ENCODE measurements at places on chromosomes 2 and 18.

DNA sequence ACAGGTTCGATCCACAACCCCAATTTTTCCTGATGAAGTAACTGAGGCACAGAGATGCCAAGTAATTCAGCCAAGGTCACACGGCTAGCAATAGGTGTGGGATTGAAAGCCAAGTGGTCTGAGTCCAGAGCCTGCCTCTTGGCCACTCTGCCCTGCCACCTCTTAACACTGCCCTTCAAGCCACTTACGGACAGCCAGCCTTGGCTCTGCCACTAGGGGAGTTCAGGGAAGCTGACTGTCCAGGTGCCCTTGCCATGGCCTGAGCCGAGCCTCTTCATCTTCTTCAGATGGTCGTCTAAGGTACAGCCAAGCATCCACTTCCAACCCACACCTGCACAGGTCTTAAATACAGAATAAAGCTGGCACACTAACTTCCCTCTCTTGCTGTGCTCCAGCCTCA is 99.3 kb upstream of the GPR45 start:
- DNase-seq, result no peak

GRCh38 chr2:44974064-44974715 is 32.7 kb downstream of the SIX3 start:
- peak; percentile 68 for DNase-seq

DNA sequence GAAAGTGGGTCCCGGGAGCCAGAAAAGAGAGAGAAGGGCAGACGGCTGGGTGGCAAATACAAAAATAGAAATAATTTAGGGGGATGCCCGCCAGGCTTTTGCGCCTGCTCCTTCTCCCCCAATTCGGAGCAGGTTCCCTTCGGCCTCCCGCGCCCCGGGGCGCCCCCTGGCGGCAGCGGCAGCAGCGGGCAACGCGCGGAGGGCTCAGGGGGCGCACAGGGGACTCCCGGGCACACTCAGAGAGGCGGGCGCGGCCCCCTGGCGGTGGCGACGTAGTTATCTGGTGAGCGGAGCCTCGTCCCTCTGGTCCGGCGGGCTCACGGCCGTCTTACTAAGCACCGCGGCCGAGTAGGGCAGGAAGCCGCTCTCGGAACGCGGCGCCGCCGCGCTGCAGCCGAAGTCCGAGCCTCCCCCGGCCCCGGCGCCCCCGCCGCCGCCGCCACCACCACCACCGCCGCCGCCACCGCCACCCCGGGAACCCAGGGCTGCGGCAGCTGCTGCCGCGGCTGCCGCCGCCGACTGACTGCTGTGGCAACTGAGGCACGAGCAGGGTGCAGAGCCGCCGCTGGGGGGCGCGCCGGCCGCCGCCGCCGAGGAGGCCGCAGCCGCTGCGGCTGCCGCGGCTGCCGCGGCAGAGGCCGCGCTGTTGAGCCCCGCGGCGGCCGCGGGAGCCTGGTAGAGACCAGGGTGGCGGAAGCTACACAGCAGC is 3.8 kb downstream of the EVX2 start:
- DNase-seq, result peak; percentile 62

DNA sequence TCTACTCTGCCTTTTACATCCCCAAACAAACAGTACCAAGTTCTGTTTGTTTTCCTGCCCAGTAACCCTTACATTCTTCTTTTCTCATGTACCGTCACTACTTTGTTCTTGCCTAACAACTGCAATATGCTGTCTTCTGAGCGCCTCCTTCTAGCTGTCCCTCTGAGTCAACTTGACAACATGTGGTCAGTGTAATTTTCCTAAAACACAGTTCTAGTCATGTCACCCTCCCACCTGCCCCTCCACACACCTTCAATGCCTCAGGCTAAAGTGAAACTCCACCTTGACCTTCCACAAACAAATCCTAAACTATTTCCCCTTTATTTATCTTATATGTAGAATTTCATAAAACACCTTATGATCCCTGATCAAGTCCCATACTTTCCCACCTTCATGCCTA is 124.6 kb upstream of the CD302 start:
- no peak for DNase-seq

- DNase-seq, result no peak
These were observed 77.1 kb upstream of the SEC11C start for GRCh38 chr18:59062643-59063006.

- DNase-seq, result no peak
These were observed 131.4 kb upstream of the DNMT3A start for GRCh38 chr2:25473131-25473530.

DNA sequence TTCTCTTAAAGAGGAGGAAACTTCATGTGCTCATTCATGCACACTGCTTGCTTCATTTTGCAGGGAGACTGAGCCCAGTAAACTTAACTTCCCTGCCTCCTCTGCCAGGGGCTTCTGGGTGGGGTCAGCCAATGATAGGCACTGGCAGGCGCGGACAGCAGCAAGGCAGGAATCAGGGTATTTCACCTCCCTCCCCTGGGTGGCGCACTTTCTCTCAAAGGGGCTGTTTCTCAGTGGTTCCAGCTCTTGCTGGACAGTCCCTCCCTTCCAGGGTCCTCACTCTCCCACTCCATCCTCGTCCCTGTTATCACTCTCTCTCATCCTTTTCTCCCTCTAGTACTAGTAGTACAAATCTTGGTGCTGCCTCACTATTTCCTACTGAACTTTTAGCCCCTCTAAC is 320.5 kb upstream of the ZNF521 start:
- no peak for DNase-seq

GRCh38 chr18:31688606-31689005 is 4.2 kb upstream of the B4GALT6 start:
- no peak for DNase-seq

DNA sequence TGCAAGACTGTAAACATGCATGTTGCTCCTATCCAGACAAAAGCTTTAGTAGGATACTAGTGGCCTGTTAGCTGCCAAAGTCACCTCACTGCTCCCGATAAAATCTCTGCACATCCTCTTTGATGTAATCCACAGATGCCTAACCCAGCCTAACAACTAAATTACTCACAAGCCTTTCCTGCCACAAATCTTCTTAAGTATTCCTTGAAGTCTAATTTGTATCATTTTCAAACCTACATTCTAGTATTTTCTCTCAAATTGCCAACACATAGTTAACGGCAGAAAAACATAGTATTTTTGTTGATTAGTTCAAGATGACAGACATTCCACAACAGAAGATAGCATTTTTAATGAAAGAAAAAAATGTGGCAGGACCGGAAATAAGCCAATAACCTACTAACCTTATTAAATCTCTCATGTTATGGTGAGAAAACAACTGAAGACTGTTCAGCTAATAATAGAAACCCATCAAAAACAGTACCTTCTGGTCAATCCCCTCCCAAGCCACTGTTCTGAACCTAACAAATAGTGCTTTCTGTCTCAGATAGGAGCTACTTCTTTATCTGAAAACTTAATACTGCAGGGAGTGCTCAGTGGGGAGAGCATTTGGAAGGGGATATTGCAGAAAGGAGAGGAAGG is at the start of gene MPP4:
Gene MPP4 (minus strand): TSS at position 57 of the 639 bp plus-strand sequence. CDS start 4,690 bp downstream, outside the sequence.
- DNase-seq, result peak; percentile 85

DNA sequence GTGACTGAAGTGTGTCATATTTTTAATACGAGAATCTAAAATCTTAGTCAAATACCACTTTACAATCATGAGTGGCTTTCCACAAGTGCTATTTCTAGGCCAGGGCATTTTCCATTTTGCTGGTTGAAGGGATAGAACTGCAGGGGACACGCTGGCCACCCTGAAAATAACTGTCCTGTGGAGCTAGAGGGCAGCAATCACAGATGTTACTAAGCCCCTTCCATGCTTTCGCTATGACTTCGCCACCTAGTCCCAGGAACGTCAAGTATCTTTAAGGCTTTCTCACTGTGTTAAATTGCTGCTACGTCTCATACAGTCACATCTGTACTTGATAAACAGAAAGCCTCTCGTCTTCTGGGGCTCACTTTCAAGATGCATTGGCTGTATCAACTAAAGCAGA is 171.8 kb downstream of the CDH2 start:
- no peak for DNase-seq

DNA sequence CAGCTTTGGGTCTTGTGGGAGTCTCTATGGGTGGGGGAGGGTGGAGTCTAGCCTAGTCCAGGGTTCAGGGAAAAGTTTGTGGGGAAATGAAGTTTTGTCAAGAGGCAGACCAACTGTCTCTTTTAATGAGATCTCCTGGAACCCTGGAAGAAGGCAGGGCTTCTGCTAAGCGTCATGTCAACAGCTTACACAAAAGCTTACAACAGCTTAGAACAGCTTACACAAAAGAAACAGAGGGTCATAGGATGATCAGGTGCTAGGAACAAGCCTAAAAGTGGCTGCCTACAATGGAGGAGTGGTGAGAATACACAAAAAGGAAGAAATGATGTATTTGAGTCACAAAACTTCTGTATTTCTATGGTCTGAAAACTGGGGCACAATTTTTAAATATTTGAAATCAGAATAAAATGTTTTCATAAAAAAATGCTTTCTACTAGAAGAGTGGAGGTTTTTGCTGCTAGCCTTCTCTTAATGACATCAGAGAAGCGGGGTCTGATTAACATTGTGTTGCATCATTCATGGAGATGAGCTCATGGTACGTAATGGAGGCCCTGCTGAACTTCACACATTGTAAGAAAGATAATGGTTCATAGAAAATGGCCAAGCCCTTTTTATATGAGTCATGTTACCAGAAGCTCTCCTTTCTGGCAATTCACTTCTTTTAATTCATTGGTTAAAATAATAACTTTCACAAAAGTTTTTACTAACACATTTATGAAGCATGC is 351.0 kb downstream of the PIK3C3 start:
- peak; percentile 4 for DNase-seq

GRCh38 chr2:78778756-78779510 is 246.6 kb upstream of the REG3G start:
- DNase-seq, result no peak

DNA sequence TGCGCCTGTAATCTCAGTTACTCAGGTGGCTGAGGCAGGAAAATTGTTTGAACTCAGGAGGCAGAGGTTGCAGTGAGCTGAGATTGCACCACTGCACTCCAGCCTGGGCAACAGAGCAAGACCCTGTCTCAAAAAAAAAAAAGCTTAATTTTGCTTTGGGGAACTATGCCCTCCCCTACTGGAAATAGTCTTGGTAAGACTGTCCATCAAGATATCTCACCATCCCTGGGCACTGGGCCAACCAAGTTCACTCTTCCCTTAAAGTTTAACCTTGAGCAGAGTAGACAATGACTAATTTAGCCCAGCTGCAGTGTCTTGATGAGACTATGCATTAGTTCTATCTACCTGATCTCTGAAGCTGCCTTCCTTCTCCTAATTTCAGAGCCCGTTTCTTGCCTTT is 44.7 kb downstream of the ASXL2 start:
- DNase-seq, result peak; percentile 57

GRCh38 chr2:239962890-239963591 is 62.1 kb downstream of the NDUFA10 start:
- DNase-seq, result no peak

- peak; percentile 4 for DNase-seq
These were observed 48.0 kb downstream of the ARHGAP15 start for GRCh38 chr2:143177096-143177786.

GRCh38 chr2:101064505-101064867 is 62.4 kb downstream of the RPL31 start:
- DNase-seq, result no peak

Measured in M059J (cell line).